ENCODE measurements at places on chromosomes 6 and 20.

GRCh38 chr20:47691625-47692024, 93.7 kb downstream of the SULF2 start:
- DNase-seq: no peak

- DNase-seq: no peak
Observed at GRCh38 chr6:42260972-42261371, 43.3 kb upstream of the MRPS10 start.

GRCh38 chr20:61859767-61860166, 205.9 kb downstream of the TAF4 start:
- no peak for DNase-seq

DNA sequence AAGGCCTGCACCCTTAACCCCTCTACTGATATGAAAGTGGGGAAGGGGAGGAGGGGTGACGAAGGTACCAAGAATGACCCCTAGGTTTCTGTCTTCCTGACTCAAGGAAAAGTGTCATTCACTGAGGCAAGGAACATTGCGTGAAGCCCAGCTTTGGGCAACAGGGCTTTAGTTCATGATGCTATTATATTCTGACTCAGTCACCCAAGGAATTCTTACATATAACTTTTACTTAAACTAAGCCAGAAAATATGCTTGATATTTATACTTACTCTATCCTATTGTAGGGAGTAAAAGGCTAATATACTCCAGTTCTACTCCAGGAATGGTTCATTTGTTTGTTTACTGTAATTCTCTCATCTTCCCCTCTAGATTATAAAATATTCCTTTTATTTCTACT, 60.5 kb downstream of the DOP1A start:
- DNase-seq: no peak

GRCh38 chr6:1893470-1894130, 283.9 kb downstream of the FOXC1 start:
- no peak for DNase-seq

DNA sequence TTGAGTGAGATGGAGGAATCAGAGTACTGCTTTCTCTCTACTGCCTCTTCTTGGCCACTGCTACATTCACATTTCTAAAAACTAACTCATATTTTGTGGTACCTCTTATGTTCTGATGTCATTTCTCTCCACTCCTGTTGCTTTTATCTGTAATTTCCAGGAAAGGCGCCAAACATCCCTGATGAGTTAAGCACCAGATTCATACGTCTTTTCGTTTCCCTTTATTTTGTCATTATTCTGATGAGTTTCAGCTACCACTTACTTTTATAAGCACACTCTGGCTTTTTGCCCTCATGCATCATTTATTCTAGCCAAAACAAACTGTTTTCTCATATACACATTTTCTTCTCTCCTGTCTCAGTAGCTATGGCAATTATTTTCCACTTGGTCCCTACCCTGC, 680.0 kb downstream of the RNF144B start:
- no peak for DNase-seq

GRCh38 chr6:2560917-2561698, 189.6 kb downstream of the MYLK4 start:
- no peak for DNase-seq

GRCh38 chr6:33822575-33823395, 19.0 kb upstream of the MLN start:
- no peak for DNase-seq

GRCh38 chr6:158978757-158979156, 21.2 kb downstream of the RSPH3 start:
- DNase-seq: no peak

DNA sequence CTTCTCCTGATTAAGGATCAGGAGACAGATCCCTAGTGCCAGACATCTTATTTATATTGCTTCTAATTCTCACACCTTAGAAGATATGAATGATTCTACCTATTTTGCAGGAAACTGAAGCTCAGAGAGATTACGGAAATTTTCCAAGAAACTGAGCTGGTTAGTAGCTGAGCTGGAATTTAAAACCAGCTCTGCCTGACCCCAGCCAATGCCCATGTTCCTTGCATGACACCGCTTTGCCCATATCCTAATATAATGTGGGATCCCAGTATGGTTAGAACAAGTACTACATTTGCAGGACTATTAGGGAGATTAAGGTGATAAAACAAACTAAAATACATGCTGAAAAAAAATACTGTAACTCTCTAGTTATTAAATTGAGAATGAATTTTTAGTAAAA, 1.9 kb downstream of the TMEM30A start:
- no peak for DNase-seq

- no peak for DNase-seq
Observed at GRCh38 chr6:162157167-162157870, 570.2 kb downstream of the PRKN start.

GRCh38 chr20:21523895-21524294, 10.0 kb upstream of the NKX2-2 start:
- DNase-seq: no peak

DNA sequence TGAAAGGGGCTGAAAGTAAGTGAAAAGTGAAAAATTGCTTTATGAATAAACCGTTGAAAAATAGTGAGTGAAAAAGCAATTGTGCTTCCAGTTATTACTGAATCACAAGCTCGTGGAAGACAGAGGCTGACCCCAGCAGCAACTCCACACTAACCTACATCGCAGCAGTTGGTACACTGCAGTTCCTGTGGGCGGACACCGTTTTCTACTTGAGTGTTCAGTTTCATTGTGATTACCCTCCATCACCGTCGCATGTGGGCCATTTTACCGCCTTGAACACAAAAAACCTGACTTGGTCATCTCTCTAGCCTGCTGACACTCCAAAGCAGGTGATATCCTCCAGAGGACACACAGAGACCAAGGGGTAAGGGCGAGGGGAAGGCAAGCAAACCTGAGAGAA, 28.4 kb downstream of the PRDM1 start:
- DNase-seq: no peak

- DNase-seq: no peak
Observed at GRCh38 chr20:44456611-44457010, 19.1 kb upstream of the TTPAL start.

GRCh38 chr6:136563386-136564152, 13.3 kb upstream of the MAP7 start:
- DNase-seq: no peak

GRCh38 chr6:33091957-33092356, 16.2 kb downstream of the HLA-DPB1 start:
- no peak for DNase-seq

DNA sequence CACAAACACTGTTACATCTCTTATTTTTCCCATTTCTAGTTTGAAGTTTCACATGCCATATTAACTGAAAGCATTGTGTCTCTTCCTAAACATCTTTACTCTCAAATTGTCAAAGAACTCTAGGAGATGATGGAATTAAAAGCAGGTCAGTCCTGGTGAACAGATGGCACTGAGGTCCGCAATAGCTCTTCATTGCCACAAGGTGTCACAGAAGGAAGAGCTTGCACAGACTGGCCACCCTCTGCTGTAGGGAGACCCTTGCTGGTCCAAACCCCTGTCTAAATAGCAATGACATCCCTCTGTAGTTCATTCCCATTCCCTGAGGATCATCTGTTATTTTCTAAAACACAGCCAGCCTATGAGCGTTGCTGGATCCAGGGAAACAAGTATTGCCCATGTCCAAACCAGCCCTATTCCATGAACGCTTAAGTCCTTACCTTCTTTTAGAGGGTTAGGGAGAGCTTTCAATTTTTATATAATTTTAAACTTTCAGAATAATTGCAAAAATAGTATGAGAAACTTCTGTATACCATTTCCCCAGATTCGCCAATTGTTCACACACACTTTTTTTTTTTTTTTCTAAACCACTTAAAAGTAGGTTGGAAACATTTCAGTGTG, 10.1 kb upstream of the HDAC2 start:
- no peak for DNase-seq

- DNase-seq: no peak
Observed at GRCh38 chr20:63241272-63241671, 5.6 kb downstream of the BIRC7 start.

- no peak for DNase-seq
Observed at GRCh38 chr6:154852687-154853086, 119.5 kb downstream of the SCAF8 start.

DNA sequence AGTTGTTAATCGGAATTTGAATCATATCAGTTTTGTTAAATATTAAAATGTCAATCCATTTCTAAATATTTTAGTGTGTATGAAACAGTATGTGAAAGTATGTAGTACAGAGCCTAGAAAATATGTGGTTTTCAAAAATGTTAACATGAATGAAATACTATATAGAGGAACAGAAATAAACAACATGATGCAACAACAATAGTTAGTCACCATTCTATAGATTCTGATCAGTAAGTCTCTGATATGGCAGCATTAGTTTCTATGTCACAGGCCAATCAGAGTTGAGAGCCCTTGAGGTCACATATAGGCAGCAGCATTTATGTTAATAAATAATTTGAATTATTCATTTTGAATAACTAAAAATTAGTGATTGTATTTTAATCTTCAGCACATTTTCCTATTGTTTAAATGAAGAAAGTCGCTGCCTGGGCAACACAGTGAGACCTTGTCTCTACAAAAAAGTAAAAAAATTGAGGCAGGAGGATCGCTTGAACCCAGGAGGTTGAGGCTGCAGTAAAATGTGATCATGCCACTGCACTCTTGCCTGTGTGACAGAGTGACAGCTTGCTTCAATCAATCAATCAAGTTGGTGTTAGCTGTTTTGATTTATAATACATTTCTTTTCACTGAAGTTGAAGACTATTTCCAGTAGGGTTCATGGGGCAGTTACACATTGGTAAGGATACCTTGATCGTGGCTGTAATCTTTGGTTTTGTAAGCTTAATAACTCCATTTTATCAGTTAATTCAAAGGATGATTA, 11.5 kb upstream of the MAP3K7 start:
- no peak for DNase-seq

- DNase-seq: no peak
Observed at GRCh38 chr20:60559462-60559861, 601.2 kb downstream of the CDH26 start.

DNA sequence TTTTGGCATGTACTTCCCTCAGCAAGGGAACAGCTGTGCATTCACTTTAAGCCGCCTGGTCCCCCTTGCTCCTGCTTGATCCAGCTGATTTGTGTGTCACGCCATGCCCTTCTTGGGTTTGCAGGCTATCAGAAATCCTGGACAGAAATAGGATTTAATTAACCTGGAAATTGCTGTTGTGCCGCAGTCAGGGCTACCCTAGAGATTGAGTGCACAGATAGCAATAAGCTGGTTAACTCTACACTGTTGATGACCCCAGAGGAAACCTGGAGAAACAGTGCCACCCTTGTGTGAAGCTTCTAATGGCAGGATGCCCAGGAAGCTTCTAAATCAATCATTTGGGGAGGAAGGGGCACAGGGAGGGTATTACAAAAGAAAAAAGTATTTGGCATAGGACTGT, 199.0 kb downstream of the JARID2 start:
- DNase-seq: no peak

GRCh38 chr6:41343641-41344187, 8.3 kb downstream of the NCR2 start:
- no peak for DNase-seq

DNA sequence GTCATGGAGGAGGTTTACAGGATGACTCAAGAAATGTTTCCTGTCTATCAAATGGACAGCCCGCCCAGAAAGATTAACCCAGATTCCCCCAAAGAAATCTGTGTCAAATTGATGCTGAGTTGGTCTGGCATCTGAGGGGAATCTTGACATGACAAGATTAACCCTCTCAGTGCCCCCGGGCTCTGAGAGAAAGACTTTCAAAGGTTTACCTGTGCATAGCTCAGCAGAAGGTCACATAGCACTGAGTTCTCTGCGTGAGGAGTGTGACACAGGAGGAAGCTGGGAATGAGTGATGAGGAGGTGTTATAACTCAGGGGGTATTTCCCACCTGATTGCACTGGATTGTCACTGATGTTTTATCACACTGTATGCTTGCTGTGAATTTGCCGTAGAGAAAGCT, 601.2 kb downstream of the DHX35 start:
- DNase-seq: no peak

- DNase-seq: no peak
Observed at GRCh38 chr6:109834595-109835437, 143.3 kb upstream of the GPR6 start.

- no peak for DNase-seq
Observed at GRCh38 chr6:133898263-133898662, 9.3 kb downstream of the TCF21 start.

GRCh38 chr6:46947497-46947896, 25.8 kb upstream of the ADGRF5 start:
- DNase-seq: peak; percentile 9

GRCh38 chr6:134376785-134377184, 58.9 kb upstream of the SGK1 start:
- no peak for DNase-seq

- no peak for DNase-seq
Observed at GRCh38 chr20:57897891-57898290, 188.1 kb upstream of the PMEPA1 start.

GRCh38 chr6:31620586-31621319, at the start of gene PRRC2A:
TSS of gene PRRC2A (plus strand) at chr6:31620715. CDS start at chr6:31622790, 2,075 bp downstream.
- DNase-seq: no peak

DNA sequence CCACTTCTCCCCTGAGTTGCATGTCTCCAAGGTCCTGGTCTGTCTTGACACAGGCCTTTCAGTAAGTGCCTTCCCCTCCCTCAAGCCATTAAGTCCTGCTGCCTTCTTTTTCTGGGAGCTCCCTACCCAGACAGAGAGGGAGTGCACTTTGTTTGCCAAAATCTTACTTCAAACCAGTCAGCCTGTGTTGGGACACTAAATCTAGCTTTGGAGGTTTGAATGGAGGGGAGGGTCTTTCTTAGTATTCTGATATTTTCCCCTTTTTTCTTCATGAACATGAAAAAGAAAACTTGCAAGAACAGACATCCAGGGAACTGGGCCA, 170.7 kb upstream of the PMEPA1 start:
- DNase-seq: no peak

All from putamen (tissue), 1 donor.